BE2C (cell line): ENCODE measurements at places on chromosomes 11 and 22.

DNA sequence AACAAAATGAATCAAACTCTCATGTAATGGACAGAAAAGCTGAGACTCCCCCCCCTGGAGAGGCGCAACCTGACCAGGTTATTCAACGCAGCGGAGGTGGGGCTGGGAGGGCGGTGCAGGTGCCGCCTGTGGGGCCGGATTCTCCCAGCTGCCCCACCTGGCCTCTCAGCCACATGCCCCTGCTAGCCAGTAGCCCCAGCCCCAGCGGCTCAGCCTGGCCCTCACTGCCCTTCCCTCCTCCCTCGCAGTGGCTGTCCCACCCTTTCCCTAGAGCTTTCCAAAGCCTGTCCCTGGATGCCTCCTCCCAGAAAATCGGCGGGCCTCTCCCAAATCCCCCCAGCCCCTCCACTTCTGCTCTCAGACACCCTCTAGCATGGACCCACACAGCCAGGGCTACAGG lies 31.2 kb upstream of the RASD2 start:
- DNase-seq = no peak

DNA sequence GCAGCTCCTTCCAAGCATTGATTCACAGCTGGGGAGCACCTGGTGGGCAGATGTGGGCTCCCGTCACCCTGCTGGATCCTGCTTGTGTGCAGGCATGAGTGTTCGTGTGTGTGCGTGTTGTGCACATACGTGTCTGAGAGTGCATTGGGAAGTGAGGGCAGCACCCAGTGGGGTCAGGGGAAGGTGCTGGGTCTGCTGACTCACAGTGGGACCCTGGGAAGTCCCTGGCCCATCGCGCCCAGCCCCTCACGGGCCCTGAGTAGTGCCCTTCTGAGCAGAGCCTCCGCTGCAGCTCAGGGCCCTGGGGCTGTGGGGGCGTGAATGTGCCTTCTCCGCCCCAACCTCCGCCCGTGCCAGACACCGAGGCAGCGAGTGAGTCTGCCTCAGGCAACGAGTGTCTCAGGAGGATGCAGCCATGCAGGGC lies 36.8 kb downstream of the WNT11 start:
- DNase-seq = peak; percentile 80

DNA sequence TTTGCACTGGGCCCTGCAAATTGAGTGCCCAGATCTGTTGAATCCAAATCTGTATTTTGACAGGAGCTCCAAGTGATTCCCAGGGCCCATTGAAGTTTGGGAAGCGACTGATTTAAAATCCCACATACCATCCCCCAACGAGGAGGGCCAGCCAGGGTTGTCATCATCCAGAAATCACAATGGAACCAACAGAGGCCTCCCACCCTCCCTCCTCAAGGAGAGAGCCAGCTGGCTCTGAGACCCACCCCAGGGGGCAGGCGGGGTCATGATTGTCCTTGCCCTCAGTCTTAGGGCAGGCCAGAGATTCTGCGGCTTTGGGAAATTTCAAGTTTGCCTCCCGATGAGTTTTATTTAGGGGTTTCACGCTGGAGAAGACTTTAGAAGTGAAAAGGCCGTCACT lies 358.2 kb downstream of the MN1 start:
- no peak for DNase-seq

- no peak for DNase-seq
These were observed 29.1 kb downstream of the ST3GAL4 start for GRCh38 chr11:126384449-126385070.

GRCh38 chr11:28099715-28100114 lies 8.2 kb downstream of the KIF18A start:
- DNase-seq = no peak

DNA sequence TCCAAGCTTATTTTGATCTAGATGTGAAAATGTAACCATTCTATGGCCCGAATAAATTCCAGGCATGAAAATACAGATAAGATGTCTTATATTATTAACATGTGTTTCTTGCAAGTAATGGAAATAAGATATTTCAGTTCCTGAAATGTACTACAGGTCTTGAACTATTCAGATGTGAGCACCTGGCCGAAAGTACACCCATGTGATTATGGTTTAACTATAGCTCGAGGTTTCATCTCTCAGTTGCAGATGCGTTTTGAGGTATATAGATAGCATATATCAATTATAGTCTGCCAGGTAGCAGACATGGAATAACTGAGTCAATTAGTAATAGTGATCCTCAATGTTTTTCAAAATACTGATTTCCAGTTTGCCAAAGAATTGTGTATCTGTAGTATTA lies 68.3 kb downstream of the DDIAS start:
- no peak for DNase-seq

- no peak for DNase-seq
These were observed 4.0 kb downstream of the POGLUT3 start for GRCh38 chr11:108494182-108494581.

DNA sequence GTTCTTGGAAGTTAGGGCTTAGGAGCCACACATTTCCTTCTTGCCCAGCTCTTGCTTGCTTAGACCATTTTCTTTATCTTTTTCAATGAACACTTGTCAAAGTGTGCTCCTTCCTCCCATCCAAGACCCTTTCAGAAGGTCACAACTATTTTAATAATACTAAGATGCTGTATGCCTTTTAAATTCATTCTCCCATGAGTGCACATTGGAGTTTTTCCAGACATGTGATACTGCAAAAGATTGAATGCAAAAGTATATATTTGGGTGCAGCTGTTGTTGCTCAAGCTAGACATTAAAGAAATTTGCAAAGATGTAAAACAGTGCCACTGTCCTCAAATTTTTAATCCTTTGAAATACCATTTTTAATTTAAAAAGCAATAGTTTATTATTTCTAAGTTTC lies 69.3 kb upstream of the TNRC6B start:
- no peak for DNase-seq

GRCh38 chr11:9718147-9718546 lies 54.3 kb downstream of the SWAP70 start:
- DNase-seq = no peak

DNA sequence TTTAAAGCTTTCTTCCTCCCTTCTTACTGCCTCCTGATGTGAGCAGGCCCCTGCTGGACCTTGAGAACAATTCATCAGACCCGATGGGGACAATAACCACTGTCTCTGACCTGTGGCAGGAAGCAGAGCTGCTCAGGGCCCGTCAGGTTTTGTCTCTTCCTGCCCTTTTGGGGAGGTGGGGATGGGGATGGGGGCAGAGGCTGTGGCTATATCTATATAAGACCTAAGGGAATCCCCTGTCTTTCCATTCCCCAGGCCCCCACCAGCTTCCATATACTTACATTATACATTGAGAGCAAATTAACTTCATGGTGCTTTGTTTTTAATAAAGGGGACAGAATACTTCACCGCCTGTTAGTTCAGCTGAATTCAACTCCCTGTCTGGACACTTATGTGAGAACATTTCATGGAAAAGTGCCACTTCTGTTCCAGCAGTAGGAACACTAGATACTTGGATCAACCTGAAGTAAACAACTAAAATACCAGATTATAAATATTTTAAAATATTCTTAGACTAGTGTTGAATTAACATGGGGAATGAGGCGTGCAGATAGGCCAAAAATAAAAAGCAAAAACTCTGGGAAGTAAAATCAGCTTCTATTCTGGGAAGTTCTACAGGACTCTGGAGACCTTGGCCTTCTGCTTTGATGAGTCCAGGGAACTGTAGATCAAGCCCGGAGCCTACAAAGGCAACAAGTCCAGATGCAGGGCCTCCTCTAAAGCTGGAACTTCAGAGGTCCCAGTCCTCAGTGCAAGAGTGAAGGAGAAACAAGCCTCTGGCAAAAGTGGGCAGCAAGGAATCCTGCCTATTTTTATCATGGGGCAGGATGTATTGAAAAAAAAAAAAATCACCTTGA lies 11.1 kb downstream of the ZP1 start:
- no peak for DNase-seq

GRCh38 chr22:49525801-49526535 lies 301.7 kb downstream of the BRD1 start:
- no peak for DNase-seq

- no peak for DNase-seq
These were observed 93.2 kb downstream of the PDE2A start for GRCh38 chr11:72581067-72581466.

GRCh38 chr11:124069429-124070401 lies 28.6 kb upstream of the OR10G7 start:
- peak; percentile 76 for DNase-seq

DNA sequence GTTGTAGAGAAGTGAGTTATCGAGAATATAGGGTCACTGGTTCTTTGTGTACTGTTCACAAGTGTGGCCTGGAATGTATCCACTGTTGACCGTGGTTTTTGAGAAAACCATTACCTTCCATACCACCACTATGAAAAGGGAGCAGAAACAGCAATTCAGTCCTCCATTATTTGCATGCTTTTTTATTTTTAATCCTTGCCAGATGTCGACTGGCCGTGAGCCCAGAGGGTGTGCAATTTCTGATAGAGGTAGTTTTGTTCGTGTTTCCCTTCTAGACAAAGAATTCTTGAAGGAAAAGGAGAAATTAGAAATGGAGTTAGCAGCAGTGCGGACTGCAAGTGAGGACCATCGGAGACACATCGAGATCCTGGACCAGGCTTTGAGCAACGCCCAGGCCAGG lies 81.7 kb downstream of the AMOTL1 start:
- DNase-seq = no peak

GRCh38 chr11:92393218-92393617 lies 168.6 kb downstream of the FAT3 start:
- DNase-seq = no peak

GRCh38 chr11:81655351-81655750 lies 1078.3 kb downstream of the FAM181B start:
- DNase-seq = no peak

GRCh38 chr11:108915666-108916065 lies 250.8 kb downstream of the DDX10 start:
- no peak for DNase-seq

DNA sequence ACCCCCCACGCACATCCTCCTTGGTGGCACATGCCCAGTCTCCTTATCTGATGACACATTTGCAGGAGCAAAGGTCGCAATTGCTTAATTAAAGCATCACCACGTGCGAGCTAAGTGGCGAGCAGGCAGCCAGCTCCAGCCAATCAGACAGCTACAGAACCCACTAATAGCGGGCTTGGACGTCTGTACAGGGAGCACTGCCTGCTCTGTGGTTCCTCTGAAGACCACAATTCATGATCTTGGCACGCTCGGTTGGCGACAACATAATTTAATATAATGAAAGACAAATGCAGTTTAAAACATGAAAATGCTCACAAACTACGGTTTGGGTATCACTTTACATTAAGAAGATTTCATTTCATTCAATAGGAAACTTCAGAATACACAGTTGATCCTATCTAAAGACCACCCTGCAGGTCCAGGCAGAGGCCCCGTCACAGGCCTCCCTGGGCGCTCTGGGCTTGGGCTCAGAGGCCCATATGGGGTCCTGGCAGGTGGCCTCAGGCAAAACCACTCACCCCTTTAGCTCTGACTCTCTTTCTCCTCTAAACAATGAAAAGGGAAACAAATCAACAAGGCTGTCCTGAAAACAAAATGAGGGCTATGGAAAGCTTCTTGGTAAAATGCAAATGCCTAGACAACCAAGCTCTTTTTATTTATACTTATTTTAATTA lies 10.4 kb downstream of the PACSIN2 start:
- no peak for DNase-seq

DNA sequence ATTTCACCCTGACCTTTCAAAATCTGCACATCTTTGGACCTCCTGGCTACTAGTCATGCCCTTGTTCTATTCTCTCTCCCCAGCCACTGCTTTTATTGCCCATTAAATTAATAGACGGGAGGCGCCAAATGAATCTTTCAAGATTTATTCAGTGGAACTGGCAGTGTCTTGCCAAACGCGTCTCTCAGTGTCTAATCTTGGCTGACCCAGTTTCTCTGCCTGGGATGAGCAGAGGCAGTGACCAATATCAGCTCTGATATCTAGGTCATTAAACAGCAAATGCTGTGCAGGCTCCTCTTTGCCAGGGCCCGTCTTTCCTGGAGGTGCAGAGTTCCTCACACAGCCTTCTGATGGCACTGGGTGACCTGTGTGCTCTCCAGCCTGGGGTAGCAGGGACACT lies 74.0 kb downstream of the TRAF6 start:
- no peak for DNase-seq

- DNase-seq = no peak
These were observed 16.4 kb downstream of the IL17REL start for GRCh38 chr22:49996119-49996517.

- DNase-seq = no peak
These were observed 126.1 kb downstream of the HIPK3 start for GRCh38 chr11:33383075-33383919.

DNA sequence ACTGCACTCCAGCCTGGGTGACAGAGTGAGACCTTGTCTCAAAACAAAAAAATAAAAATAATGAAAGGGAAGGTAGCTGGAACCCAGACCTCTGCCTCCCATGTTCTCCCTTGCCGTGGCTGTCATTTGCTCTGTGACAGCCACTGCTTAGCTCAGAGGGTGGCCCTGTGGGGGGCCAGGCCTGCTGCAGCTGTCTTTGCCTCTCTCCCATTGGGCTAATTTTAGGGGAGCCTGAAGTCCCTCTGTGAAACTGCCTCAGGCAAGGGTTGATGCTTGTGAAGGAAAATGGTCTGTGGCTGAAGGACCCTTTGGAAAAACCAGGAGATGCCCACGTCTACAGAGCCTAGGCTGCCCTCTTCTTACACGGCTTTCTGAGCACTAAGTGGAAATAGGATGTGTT lies 42.9 kb downstream of the C11orf91 start:
- DNase-seq = no peak

DNA sequence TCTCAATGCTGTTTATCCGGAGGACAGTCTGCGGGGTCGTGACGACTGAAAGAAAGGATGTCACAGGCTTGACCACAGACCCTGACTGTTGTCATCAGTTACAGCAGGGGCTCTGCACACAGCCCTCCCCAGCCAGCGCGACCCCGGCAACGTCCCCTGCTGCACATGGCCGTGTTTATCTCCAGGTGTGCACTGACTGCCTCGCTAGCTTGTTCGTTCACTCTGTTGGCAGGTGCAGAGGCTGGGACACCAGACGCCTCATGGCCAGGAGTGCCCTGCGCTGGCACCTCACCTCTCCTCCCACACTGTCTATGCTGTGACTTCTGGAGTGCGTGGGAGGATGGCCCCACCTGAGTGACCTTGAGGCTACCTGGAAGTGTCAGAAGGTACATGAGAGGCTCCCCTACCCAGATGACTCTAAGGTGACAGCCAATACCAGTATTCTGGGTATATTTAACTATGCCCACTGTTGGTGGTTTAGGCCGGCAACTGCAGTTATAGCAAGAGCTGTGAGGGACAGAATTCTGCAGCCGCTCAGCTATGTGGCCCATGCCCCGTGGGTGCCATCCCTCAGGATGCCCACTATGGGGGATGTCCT lies 12.2 kb downstream of the MRPL21 start:
- peak; percentile 42 for DNase-seq

GRCh38 chr22:27107824-27108223 lies 450.4 kb downstream of the MIAT start:
- peak; percentile 91 for DNase-seq

- peak; percentile 78 for DNase-seq
These were observed 1.4 kb upstream of the TNNI2 start for GRCh38 chr11:1837171-1838076.

DNA sequence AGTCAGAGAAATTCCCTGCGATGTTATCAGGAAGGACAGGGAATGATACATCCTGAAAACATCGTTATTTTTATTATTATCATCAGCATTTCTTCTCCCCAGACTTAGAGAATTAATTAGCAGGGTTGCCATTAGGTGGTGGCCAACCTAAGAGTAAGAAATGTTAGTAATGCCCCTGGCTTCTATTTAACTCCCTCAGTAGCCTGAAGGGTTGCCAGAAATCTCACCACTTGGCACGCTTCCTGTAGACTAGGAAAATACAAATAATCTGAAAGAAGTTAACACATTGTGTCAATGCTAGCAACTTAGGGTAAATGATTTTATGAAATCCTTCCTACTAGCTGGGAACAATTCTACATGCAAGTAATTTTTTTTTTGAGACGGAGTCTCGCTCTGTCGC lies 45.5 kb downstream of the ENDOD1 start:
- no peak for DNase-seq

- DNase-seq = no peak
These were observed 138.9 kb downstream of the LARGE1 start for GRCh38 chr22:33781411-33781810.
